ENCODE measurements at places on chromosomes 5 and 9.

DNA sequence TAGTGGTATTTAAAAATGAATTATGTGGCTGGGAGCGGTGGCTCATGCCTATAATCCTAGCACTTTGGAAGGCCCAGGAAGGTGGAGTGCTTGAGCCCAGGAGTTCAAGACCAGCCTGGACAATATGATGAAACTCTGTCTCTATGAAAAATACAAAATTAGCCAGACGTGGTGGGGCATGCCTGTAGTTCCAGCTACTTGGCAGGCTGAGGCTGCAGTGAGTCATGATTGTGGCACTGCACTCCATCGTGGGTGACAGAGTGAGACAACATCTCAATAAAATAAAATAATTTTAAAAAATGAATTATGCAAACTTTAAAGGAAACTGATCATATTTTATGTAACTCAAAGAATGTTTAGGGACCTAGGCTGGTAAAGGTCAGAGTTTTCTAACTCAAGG lies 310.8 kb upstream of the DMRT1 start:
- DNase-seq: peak; percentile 20

- no peak for DNase-seq
These were observed 26.0 kb downstream of the TMEM174 start for GRCh38 chr5:73198833-73199592.

DNA sequence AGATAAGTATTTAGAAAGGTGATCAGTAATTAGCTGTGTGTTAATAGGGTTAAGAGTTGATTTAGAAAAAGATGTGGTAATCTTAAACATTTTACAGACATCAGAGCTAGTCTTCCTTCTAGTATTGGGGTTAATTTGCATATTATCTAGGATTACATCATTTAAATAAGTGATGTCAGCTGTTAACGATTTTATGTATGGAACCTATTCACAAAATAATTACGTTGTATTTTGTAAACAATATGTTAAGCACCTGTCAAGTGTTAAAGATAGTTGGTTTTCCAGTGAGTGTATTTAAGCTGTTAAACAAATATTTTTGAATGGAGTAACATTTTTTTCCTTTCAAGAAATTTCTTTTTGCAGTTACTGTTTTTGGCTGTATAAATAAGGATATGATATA lies 2.2 kb downstream of the DCP2 start:
- no peak for DNase-seq

- no peak for DNase-seq
These were observed 25.9 kb downstream of the BARX1 start for GRCh38 chr9:93929231-93929630.

GRCh38 chr5:122362361-122362760 lies 50.3 kb downstream of the SNCAIP start:
- no peak for DNase-seq

- DNase-seq: no peak
These were observed 8.7 kb upstream of the SSBP2 start for GRCh38 chr5:81759632-81760005.
